ENCODE measurements at places on chromosomes 11 and 22. TPM values are rescaled to one million over a fixed set of nuclear protein-coding genes. Genes with fewer than 3 reads are reported as not detected.

- no peaks in the 10 kb centered on the region for H3K27me3 ChIP-seq
- DNase-seq = peak; percentile 81
- peaks cover 27% of the 10 kb centered on the region for H3K36me3 ChIP-seq
- peaks cover 35% of the 10 kb centered on the region for H3K4me1 ChIP-seq
- peak overlapping the region; percentile 93 for H3K27ac ChIP-seq
- H3K4me3 ChIP-seq = no peak overlapping the region
These were observed 55.1 kb downstream of the IRAG1 start for GRCh38 chr11:10638316-10638925.

DNA sequence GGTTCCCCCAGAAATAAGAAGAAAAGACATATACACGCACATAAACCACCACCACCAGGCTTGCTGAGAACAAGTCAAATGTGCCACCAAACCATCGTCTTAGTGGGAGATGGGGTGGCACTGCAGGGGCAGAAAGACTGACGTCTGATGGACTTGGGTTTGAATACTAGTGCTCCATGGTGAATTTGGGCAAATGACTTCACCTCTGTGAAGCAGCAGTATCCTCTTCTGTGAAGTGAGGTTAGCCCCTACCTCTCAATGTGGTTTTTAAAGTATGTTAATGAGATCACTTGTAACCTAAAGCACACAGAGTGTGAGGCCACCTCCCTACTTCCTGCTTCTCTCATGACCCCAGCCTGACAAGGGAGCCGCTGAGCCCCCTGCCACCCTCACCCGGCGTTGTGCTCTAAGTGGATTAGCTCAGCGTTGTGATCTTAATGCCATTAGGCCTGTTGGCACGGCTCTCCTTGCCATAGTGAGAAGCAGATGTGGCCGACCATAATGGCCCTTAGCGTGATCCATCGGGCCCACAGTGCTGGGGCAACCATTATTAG lies 14.4 kb downstream of the ZBTB16 start:
- peaks cover 83% of the 10 kb centered on the region for H3K4me1 ChIP-seq
- no peaks in the 10 kb centered on the region for H3K27me3 ChIP-seq
- H3K4me3 ChIP-seq = peak overlapping the region; percentile 37
- peak overlapping the region; percentile 93 for H3K27ac ChIP-seq

Gene DGAT2
- 26.2 TPM for total RNA-seq

Gene OR6T1
- not detected for total RNA-seq

All from ascending aorta (tissue), 2 donors.